Inflammatory macrophage (primary cell): ENCODE measurements at places on chromosomes 16 and 17.
A peak's percentile ranks its signal among the peaks of the same experiment; 100 is the strongest.

DNA sequence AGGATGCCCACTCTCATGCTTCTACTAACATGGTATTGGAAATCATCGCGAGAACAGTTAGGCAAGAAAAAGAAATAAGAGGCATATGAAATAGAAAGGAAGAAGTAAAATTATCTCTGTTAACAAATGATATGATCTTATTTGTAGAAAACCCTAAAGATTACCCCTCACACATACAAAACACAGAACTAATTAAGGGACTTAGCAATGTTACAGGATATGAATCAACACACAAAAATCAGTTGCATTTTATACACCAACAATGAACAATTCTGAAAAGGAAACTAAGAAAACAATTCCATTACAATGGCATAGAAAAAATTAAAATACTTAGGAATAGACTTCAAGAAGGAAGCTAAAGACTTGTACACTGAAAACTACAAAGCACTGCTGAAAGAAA is 2.7 kb upstream of the CAPNS2 start:
- no peak for DNase-seq

DNA sequence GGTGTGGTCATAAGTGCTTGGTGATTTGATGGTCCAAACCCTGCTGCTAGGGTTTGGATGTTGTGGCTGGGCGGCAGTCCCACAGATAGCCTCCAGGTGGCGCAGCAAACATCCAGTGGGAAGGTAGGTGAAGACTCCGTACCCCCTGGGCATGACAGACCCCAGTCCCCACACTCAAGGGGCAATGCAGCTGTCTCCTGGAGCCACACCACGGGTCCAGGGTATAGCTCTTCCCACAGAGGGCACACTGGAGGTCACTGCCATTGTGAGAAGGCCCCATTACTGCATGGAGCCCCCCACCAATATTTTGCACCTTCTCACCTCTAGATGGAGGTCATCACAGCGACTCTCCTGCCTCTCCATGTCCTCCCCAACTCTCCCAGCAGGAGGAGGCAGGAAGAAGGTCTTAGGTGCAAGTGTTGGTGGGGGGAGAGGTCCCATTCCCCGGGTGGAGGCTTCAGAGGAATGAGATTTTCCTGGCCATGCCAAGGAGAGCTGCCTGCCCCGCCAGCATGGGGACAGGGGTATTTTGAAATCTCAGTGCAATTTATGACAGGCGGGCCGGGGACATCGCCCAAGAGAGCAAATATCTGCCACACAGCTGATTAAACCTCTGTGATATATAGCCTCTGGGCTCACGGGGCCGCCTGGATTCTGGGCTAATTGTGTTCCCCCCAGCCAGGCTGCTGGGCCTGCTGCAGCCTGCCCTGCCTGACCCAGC is 17.1 kb upstream of the C17orf113 start:
- peak; percentile 59 for DNase-seq

- DNase-seq: no peak
Measured at GRCh38 chr16:22235839-22236745, 30.0 kb downstream of the EEF2K start.

GRCh38 chr17:36703860-36704266 is 102.5 kb downstream of the MRM1 start:
- peak; percentile 11 for DNase-seq

- peak; percentile 21 for DNase-seq
Measured at GRCh38 chr17:28199115-28199514, 119.9 kb upstream of the TMEM97 start.

DNA sequence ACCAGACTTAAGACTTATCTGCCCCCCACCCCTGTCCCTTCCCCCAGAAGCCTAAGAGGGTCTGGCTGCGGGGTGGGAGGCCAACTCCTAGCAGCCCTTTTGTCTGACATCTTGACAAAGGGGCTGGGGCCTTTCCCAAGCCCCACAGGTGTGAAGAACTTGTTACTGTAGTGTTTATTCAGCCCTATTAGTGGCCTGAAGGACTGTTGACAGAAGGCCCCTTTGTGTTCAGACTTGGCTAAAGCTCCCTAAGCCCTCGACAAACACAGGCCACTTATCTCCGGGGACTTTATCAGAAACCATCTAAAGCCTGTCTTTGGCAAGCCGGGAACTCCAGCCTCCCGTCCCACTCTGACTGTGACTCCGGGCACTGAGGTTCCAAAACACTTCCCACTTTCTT is 129.8 kb downstream of the NTN1 start:
- no peak for DNase-seq

- DNase-seq: no peak
Measured at GRCh38 chr16:3459401-3460090, 16.1 kb downstream of the NAA60 start.

DNA sequence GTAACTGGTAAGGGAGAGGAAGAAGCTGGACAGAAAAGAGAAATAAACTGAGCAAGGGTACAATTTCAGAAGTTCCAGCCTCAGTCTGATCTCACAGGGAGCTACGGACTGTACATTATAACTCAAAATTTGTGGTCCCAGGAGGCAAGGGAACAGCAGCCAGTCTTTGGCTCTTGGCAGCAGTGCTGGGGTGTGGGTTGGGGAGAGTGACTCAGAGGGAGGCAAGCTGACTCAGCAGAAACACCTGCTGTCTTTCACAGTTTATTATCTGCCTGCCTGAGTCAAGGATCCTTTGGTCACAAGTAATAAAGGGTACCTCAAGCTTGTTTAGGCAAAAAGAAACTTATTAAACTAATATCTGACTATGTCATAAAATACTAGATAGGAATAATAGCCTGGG is 73.5 kb upstream of the KIF2B start:
- no peak for DNase-seq

DNA sequence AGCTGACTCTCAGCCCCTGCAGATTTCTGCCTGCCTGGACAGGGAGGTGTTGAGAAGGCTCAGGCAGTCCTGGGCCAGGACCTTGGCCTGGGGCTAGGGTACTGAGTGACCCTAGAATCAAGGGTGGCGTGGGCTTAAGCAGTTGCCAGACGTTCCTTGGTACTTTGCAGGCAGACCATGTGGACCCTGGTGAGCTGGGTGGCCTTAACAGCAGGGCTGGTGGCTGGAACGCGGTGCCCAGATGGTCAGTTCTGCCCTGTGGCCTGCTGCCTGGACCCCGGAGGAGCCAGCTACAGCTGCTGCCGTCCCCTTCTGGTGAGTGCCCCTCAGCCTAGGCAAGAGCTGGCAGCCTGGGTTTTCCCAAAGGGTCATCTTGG is 3.9 kb downstream of the GRN start:
- DNase-seq: no peak

DNA sequence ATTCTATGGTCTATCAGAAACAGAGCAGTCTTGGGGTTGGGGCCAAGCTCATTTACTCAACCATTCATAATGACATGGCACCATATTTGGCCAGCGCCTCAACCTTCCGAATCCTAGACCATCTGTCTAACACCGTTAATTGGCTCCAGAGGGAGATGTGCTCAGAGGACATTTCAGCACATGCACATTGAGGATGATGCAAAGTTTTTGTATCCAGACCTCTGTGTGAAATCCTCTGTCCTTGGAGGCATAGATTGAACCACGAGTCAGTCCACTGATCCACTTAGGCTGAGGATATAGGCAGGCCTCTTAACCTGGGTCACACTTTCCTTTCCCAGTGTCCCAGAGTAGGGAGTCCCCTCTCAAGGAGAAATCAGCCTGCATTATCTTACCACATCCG is 85.5 kb downstream of the SHISA6 start:
- DNase-seq: no peak

DNA sequence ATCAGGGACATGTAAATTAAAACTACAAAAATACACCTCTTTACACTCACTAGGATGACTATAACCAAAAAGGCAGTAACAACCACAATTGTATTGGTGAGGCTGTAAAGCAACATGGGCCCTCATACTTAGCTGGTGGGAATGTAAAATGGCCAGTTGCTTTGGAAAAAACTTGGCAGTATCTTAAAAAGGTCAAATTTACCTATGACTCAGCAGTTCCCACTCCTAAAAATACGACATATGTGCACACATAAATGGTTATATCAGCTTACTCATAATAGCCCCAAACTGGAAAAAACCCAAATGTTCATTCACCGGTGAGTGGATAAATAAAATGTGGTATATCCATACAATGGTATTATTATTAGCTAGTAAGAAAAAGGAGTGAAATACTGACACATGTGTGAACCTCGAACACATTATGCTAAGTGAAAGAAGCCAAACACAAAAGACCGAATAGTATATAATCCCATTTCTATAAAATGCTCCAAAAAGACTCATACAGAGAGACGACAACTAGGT is 391.4 kb downstream of the NPIPA8 start:
- no peak for DNase-seq

- no peak for DNase-seq
Measured at GRCh38 chr17:50602836-50603235, 31.8 kb upstream of the ABCC3 start.

- DNase-seq: no peak
Measured at GRCh38 chr17:58215685-58216084, 3.4 kb downstream of the MKS1 start.

DNA sequence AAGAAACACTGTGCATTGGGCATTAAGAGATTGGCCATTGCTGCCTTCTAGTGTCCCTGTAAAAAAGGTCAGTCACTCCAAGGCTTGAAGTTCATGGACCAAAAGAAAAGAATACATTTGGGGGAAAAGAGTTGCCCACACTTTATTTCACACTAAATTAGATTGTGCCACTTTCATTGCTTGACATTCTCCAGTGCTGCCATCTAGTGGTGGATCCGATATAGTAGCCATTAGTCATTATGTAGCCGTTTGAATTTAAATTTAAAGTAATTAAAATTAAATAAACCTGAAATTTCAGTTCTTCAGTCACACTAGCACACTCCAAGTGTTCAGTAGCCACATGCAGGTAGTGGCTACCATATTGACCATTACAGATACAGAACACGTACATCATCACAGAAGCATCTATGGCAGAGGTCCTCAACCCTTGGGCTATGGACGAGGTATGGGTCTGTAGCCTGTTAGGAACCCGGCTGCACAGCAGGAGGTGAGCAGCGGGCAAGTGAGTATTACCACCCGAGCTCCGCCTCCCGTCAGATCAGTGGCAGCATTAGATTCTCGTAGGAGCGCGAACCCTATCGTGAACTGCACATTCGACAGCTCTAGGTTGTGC is 21.9 kb upstream of the CDH5 start:
- DNase-seq: peak; percentile 47

DNA sequence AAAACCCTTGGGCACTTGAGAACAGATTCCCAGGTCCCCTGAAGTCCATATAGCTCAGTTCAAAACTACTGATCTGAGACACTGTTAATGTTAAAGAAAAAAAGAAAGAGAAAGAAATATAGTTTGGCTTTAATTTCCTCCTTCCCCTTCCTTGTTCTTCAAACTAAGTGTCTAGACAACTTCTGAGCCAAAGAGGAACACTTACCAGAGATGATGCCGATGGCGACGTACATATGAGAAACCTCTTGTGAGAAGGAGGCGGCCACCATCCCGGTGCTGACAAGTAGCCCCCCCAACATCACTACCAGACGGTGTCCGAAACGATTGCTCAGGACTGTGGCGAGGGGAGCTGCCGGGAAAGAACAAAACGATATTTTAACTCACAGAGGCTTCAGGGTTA is 17.2 kb downstream of the SLC16A6 start:
- DNase-seq: peak; percentile 4

GRCh38 chr17:7045492-7046126 is 1.7 kb upstream of the SLC16A11 start:
- DNase-seq: peak; percentile 78

DNA sequence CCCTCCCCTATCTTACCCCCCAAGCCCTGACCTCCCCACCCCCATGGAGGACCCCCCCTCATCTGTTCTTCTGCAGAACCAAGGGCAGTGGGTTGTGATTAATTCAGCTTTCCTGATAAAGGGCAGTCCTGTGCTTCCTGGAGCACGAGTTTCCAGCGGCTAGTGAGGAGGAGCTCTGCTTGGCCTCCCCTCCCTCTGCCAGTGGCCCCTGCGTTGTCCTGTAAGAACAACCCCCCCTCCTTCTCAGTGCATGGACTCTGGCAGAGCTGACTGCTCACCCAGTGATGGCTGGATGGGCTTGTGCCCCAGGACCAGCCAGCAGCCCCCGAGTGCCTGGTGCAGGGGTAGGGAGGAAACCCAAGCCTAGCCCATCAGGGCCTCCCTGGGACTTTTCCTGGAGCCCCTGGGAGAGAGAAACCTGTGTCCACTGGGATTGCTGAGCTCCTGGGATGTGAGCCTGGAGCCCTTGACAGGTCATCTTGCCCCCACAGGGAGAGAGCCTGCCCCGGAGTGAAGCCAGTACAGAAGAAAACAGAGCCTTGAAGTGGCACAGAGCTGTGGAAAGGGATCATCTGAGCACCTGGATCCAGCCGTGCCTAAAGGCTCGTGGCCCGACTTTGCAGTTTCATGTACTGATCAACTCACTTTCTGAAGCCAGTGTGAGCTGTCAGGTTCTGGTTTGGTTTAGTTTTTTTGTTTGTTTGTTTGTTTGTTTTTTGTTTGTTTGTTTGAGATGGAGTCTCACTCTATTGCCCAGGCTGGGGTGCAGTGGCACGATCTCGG is 26.5 kb downstream of the MMP15 start:
- DNase-seq: no peak
